Esophagus squamous epithelium (tissue), 5 donors: ENCODE measurements at places on chromosomes 3 and 15.
A peak's percentile ranks its signal among the peaks of the same experiment; 100 is the strongest.

DNA sequence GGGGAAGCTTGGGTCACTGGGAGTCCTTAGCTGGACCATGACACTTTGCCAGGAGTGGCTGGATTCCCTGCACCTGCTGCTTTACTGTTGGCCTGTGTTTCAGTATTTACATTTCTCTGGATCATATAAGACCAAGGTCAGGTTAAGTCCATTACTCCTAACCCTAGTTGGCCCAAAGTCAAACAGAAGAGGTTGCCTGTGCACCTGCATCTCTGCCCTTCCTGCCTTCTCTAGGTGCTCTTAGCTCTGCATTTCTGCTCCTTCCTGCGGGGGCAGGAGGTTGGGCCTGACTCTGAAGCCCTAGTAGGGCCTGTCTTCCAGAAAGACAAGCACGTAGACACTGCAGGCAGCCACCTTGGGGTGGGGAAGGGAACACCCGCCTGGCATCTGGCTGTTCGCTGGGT lies 124.3 kb downstream of the RPLP1 start:
- DNase-seq: no peak

DNA sequence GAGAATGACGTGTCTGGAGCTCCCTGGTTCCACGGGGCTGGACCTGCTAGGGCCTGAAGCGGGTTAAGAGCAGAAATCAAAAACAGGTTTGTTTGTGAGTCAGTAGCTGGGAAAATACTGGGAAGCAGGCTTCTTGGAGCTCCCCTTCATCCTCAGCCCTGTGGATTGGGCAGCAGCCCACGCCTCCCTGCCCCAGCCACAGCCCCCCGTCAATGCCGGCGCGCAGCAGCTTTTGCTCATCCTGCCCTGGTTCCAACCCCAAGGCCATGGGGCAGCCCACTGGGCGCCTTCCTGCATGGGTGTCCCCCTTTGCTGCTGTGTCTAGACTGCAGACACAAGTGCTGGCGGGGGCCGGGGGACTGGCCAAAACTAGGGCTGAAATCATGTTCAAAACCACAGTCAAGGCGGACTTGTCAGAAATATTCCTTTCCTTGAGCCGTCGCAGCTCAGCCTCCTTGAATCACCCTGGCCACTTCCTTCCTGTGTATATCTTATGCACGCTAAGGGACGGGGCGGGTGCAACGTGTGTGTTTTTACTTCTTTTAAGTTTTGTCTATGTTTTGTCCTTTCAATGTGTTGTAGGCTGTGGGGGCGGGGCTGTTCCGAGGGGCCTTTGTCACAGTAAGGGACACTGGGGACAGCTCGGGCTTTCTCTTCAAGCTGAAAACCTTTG lies 108.1 kb downstream of the KLF13 start:
- peak; percentile 36 for DNase-seq

DNA sequence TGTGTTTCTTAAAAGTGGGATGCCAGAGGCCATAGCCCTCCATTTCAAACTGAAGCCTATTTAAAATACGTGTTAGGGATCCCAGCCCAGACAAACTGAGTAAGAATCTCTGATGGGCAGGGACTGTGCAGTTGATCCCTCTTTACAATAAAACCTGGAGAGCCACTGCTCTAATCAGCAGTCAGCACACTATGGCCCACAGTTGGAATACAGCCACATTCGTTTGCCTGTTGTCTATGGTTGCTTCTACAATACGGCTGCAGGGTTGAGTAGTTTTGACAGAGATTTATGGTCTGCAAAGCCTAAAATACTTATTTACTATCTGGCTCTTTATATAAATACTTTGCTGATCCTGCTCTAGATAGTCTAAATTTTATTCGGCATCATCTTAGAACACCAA lies 32.4 kb downstream of the TJP1 start:
- no peak for DNase-seq

DNA sequence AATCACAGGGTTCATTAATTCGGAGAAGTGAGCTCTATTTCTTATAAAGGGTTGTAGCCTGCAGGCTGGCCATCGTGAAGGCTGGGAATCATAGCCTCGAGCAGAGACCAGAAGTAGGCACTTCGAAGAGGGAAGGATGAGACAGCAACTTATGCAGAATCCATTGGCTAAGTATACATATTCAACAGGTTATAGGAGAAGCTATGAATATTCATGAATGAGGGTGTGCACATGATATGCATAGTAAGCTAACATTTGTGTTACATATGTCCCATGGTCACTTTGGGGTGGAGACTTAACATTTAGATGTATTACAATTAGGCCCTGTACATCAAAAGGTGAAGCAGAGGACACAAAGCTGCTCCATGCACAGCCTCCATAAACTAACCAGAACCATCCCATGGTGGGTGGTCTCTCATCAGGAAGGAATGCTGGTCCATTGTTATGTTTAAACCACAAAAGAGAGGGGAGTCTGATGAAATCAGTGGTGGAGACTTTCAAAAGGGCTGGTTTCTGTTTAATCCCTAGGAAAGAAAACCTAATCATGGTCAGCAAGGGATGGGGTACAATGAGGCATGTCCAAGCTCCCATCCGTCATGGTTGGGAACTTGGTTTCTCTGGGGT lies 80.8 kb upstream of the FHIT start:
- DNase-seq: no peak

GRCh38 chr3:124834723-124835718 lies 52.1 kb downstream of the ITGB5 start:
- DNase-seq: no peak

DNA sequence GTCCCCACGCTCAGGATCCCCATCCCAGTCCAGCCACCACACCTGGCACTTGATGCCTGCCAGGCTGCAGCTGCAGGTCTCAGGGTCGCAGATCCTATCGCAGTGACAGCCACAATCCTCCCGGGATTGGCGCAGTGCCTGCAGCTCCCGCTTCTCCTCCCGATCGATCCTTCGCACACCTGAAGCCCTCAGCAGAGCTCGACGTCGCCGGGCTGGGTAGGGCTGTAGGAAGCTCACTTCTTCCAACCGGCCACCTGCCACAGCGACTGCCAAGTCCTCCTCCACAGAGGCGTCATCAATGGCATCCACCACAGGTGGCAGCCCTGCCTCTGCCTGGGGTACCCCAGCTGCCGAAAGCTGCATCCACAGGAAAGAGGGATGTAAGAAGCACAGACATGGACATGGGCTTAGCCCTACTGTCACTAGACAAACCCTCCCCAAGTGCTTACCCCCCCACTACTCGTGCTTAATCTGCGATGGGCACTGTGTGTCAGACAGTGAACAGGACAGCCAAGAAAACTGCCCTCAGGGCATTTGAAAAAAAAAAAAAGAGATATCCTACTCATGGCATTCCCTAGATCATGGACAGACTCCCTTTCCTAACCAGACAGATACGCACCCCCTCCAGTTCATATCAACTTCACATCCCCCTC lies 9.2 kb downstream of the CSRNP1 start:
- DNase-seq: no peak

- DNase-seq: no peak
Observed at GRCh38 chr3:115927197-115927596, 303.9 kb downstream of the GAP43 start.

GRCh38 chr3:100879195-100879810 lies 113.9 kb downstream of the ABI3BP start:
- DNase-seq: no peak

DNA sequence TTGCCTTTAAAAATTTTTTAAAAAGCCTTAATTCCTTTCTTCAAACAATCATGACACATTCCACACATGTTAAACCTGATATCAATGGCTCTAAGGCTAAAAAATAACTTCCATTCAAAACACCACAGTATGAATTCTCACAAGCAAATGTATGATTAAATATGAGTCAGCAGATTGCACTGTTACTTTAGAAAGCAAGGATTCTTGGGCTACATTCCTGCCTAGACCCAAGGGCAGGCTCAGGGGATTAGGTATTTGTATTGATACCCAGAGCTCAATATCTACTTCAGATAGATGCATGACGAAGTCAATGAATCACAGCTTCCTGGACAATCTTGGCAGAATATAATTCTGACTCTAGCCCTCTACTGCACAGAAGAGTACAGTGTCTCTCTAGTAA lies 65.7 kb downstream of the RARB start:
- DNase-seq: no peak

DNA sequence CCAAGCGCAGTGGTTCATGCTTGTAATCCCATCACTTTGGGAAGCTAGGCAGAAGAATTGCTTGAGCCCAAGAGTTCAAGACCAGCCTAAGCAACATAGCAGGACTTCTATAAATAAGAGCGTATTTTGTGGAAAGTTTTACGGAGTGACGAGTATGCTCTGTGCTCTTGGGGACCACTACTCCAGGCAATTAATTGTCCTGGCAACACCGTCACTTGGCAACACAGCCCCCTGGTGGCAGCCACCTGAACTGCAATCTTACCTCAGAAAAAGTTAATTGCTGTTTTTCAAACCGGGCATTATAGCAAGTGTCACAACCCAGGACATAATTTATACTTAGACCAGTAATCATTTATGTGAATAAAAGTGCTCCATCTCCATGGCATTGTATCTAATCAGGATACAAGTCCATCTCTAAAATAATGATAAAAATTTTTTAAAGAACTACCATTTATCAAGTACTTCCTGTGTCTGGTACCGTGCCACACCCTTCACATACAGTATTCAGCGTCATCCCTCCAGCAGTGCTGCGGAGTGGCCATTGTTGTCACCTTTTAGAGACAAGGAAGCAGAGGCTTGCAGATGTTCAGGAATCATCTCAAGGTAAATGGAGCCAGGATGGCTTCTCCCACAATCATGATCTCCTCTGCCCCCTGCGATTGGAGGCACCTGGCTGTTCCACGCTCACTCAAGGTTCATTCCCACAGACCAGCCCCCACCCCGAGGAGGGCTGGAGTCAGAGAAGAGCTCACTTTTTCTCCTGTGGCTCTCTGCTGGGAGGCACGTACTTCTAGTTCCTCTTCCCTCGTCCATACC lies 34.5 kb downstream of the PLA2G4D start:
- DNase-seq: no peak

GRCh38 chr3:20325563-20325962 lies 139.6 kb upstream of the SGO1 start:
- DNase-seq: no peak

DNA sequence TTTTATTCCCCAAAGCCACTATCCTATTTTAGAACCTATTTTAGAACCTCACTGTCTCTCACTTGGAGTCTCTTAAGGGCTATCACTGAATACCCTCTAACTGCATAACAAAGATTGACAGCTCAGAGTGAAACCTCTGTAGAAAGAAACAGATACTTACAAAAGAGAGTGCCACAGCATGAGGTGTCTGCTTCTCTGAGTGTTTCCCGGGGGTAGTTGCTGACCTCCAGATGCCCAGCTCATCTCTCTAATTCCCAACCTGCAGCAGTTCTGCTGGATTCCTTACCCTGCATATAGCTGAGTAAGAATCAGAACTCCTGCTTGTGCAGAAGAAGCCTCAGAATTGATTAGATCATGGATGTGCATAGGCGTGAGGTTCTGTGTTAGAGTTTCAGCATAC lies 34.5 kb downstream of the P3H2 start:
- no peak for DNase-seq

- no peak for DNase-seq
Observed at GRCh38 chr3:168975576-168975975, 687.9 kb downstream of the MECOM start.

DNA sequence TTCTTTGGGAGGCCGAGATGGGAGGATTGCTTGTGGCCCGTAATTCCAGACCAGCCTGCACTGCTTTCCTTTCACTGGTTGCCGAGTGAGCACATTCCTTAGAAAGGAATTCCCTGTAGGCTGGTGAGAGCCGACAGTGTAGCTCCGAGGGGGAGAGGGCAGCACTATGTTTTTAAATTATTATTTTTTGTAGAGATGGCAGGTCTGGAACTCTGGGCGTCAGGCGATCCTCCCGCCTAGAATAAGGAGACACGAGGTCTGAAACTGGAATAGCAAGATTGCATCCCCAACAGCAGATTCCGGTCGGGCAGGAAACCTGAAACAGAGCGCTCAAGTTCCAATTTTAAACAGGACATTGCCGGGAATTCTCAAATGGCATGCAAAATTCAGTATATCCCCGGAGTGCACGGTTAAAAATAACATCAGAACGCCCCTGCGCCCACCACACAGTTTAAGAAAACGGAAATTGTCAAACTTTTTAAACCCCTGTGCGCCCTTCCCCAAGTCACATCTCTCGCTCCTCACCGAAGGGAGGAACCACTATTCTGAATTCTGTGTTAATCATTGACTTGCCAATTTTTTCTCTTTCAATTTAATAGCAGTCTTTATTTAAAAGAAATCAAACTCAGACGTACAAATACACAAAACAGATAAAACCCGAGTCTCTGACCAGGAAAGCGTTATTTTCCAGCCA lies 643 bp upstream of the RNU5B-1 start:
- no peak for DNase-seq

DNA sequence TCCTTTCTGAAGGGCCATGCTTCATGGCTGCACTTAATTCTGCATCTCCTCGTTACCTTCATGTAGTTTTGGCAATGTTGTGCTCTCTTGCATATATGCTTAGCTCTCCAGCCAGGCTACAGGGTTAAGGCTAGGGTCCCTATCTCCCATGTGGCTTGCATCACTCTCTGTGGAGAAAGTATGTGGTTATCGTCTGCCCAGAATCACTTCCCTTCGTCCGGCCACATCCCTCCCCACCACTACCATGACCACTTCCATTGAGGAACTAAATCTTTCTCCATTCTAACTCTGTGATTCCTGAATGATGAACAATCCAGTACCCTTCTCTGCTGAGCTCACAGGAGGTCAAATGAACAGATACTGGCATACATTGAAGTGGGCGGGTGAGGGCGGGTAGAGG lies 34.0 kb downstream of the WWTR1 start:
- no peak for DNase-seq

DNA sequence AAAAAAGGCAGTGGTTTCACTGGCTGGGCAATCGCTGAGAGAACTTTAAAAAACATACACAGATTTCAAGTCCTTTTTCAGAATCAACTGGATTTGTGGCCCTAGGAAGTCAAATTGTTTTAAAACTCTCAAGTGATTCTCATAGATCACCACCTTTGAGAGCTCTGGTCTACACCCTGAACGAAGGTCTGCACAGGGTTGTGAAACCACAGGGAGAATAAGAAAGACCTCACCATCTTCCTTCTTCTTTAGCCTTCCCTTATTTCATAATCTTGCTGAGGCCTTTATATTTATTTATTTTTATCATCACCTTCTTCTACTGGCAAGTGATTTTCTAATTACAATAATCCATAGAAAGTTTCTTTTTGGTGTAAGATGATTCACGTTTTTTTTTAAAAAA lies 58.1 kb downstream of the FOXP1 start:
- DNase-seq: no peak

DNA sequence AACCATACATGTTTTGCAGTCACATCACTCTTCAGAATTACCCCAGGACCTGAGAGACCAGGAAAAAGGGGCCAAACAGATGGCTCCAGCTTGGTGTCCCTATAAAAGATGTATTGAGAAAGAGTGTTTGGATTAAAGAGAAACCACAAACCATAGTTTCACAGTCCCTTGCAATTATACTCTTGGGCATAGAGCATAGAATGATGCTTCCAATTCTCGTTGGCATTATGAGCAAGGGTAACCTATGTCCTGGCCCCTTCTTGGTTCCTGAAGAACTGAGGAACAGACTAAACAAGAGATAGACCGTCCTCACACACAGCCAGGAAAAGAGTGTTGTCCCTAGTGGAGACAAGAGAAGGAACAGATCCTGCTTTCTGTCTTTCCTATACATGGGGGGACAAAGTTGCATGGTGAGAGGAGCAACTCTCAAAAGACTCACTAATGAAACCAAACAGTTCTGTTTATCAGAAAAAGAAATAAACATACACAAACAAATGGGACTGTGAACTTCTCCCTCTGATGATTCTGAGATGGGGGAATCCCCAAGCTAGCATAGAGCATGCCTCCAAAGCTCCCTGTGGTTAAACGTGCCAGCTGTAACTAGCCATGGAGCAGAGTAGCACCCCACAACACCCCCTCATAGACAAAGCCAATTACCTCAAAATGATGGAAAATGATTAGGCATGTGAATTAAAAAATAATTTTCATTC lies 908.6 kb downstream of the NTRK3 start:
- DNase-seq: no peak

- no peak for DNase-seq
Observed at GRCh38 chr3:105958237-105959000, 89.6 kb upstream of the CBLB start.
